AG08396 (cell line): ENCODE measurements at places on chromosomes 2 and 18.

DNA sequence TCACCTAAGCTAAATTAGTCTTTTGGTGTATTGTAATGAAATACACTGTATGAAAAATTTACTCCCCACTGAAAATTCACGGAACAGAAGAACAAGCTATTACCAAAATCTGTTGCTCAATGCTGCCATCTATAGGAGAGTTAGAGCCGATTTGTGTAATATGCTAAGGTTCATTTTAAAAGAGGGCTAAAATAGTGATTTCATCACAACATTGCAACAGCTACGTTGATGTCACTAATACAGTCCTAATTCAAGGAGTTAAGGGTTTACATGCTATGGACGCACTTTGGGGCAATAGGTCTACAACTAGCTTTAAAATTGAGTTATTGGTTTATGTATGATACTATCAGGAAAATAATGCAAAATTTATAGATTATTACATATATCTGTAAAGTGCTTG lies 3.0 kb upstream of the IRS1 start:
- DNase-seq: peak; percentile 61

DNA sequence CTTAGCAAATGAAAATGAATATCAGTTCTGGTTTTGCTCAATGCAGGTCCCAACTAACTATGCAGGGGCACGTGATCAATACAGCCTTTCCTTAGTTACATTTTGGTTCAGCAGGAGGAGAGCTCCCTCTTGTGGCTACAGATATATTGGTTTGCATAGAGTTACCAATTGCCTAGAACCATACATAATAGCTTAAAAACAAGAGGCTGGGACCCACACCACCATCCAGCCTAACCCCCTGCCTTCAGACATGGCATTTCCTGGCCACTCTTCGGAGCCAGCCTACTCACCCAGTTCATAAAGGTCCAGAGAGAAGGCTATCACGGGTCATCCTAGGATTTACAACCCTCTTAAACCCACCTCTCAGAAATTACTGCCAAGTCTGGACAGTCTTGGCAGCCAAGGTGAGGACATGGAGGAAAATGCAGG lies 10.5 kb downstream of the CCDC93 start:
- DNase-seq: peak; percentile 68

GRCh38 chr2:216713691-216714336 lies 18.5 kb upstream of the IGFBP5 start:
- peak; percentile 76 for DNase-seq

- no peak for DNase-seq
These were observed 36.3 kb upstream of the NABP1 start for GRCh38 chr2:191641609-191642008.

GRCh38 chr2:217988014-217988839 lies 14.6 kb downstream of the TNS1 start:
- DNase-seq: no peak

DNA sequence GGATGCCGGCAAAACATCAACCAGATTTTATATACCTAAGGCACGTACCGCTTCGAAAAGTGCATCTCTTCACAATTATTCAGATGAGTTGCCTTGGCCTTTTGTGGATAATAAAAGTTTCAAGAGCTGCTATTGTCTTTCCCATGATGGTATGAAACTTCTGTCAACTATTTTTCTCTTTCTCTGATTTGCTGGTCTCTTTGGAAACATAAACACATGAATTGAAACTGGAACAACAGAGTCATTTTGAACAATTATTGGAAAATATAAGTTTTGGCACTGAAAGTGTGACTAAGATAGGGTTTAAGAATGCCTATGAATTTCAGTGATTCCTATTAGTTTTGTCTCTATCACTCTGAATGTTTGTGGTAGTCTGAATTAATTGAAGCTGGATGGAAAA lies 109.9 kb downstream of the DPP4 start:
- no peak for DNase-seq

- peak; percentile 91 for DNase-seq
These were observed 179.0 kb downstream of the KLHL29 start for GRCh38 chr2:23563673-23564614.

- no peak for DNase-seq
These were observed 326.8 kb downstream of the OSR1 start for GRCh38 chr2:19031642-19032041.

DNA sequence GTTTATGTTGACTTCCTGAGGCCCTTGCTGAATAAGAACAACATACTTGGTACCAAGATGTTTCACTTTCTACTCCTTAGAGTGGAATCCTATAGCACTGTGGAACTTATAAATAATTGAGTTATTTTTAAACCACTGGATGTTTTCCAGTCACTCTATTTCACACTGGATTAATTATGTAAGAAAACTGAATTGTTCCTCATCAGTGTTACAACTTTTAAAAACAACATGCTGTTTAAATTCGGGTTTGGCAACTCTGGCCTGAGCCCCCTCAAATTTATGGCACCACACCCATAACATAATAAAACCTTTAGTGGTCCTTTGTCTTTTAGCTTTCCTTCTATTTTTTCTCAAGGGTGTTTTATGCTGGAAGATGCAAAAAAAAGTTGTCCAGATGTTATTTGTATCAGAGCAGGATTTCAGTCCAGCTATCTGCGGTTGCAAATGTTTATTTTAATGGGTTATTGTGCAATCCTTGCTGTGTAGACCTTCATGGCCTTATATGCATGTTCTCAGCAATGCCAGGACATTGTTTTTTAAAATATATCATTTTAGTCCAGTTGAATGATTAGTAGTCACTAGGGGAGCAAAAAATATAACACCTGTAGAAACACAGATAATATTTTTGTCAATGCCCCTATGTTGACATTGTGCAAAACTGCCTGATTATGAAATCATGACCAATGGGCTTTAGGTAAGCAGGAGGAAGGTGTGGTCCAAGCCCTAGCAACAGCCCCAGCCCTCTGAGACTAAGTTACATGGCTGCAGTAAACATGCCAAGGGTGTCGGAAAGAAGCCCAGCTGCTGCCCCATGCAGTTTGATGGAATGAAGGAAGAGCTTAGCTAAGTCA lies 638.0 kb upstream of the ZEB2 start:
- DNase-seq: peak; percentile 70

DNA sequence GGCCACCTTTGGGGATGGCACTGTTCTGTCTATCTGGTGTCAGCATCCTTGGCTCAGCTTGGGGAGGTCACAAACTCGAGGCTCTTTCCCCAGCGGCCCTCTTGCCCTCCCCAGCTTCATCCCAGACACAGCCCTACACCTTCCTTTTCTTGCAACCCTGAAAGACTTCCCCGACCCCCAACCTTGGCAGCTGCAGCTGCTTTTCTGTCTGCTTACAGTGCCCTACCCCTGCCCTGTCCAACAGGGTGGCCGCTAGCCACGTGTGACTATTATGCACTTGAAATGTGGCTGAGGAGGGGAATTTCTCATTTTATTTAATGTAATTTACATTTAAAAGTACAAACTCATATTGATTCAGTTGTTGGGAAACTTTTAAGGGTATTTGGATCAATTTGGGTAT lies 41.3 kb downstream of the NGEF start:
- DNase-seq: no peak

DNA sequence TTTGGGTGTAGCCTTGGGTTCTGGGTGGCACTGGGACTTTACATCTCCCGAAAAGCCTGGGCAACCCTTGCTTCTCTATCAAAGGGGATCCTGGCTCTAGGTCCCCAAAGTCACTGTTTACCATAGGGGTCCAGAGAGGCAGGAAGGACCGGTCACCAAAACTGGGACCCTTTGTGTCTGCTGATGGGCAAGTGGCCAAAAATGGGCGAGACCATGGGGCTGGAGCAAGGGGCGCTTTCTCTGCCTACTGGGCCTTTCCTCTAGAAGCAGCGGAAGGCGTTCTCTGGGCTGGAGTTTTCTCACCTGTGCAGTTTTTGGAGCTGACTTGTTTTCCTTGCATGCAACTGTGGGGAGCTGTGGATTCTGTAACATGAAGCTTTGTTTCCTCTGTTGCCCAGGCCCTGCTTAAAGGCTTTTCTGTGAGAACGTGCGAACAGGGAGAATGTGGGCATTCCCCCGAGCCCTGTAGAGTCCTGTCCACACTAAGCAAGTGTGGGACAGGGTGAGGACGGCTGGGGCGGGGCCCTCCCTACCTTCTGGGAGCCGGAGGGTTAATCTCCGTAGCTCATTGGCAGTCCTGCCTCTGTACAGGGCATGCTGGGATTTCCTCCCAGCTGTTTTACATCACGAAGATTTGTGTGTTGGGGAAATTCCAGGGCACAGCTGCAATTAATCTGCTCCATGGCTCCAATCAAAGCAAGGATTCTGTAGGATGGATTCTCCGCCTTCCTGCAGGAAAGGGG lies 50.2 kb downstream of the TGOLN2 start:
- DNase-seq: peak; percentile 70

DNA sequence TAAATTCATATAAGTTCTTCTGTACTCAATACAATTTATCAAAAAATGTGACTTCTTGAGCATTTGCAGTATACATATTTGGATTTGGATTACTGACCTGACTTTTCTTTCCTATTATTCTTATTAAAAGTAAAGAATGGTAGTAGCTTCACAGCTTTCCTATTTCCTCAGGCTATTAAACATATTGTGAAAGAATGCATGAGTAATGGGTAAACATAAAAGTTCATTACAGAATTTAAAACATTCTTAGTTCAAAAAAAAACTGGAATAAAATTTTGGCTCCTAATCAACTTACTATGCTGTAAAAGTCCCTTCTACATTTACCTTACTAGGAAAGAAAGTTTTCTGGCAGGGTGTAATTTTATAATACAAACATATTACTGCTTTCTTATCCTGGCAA lies 27.3 kb upstream of the C2orf66 start:
- no peak for DNase-seq

- no peak for DNase-seq
These were observed 23.0 kb upstream of the ACKR3 start for GRCh38 chr2:236546561-236547002.

GRCh38 chr2:223971-224760 lies 39.7 kb downstream of the SH3YL1 start:
- no peak for DNase-seq

- no peak for DNase-seq
These were observed 33.9 kb downstream of the BMP10 start for GRCh38 chr2:68837164-68837860.

- no peak for DNase-seq
These were observed 128.5 kb upstream of the SH3BP4 start for GRCh38 chr2:234823196-234823876.

DNA sequence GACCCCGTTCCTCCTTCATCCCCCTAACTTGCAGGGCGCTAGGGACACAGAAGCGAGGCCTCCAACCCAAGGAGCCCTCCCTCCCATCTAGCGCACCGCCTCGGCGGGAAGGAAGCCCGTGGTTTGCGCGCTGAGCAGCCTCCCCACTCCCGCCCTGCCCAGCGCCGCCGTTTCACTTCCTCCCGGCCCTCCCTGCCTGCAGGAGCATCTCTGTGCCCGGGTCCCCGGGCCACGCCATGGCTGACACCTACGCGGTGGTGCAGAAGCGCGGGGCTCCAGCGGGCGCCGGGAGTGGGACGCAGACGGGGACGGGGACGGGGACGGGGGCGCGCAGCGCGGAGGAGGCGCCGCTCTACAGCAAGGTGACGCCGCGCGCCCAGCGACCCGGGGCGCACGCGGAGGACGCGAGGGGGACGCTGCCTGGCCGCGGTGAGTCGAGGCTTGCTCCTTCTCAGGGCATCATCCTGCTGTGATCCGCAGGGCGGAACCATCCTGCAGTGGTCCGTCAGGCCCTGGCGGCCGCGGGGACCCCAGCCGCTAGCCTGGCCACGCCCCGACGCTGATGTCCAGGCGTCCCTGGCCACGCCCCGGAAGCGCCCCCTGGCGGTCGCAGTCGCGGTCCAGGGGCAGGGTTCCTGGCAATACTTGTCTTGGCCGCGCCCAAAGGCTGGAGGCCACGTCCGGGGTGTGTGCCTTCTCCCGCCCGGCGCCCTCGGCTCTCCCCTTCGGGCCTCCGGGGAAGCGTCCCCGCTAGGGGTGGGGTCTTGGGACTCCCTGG lies 16.4 kb downstream of the PTPN18 start:
- DNase-seq: peak; percentile 95

GRCh38 chr2:180222644-180223043 lies 215.5 kb upstream of the CWC22 start:
- peak; percentile 47 for DNase-seq

DNA sequence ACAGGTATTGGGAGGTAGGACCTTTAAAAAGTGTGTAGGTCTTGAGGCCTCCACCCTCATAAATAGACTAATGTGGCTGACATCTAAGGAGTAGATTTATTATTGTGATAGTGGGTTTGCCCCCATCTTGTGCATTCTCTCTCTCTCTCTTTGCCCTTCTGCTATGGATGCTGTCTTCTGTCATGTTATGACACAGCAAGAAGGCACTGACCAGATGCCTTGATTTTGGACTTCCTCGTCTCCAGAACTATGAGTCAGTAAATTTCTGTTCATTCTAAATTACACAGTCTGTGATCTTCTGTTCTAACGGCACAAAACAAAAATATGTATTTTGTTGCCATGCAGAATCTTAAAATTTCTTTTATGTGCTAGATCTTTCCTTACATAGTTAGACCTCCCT lies 66.9 kb downstream of the ATAD2B start:
- no peak for DNase-seq

GRCh38 chr18:75070625-75071483 lies 138.1 kb downstream of the PTGR3 start:
- DNase-seq: peak; percentile 68

DNA sequence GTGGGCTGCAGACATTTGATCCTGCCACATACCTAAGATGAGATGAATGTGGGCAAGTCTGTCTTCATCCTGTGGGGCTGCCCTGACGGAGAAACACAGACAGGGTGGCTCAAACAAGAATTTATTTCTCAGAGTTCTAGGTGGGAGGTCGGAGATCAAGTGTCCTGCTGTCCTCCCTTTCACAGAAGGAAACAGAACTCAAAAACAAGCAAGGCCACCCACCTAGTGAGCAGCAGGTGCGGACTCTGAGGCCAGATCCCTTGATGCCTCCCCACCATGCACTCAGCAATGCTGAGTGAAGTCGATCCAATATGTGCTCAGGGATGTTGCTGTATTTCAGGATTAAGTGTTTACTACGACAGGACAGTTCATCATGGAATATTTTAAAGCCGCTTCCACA lies 63.0 kb upstream of the SNTG2 start:
- no peak for DNase-seq

GRCh38 chr2:45681675-45682074 lies 30.2 kb downstream of the PRKCE start:
- DNase-seq: peak; percentile 82

- no peak for DNase-seq
These were observed 44.7 kb downstream of the MSTN start for GRCh38 chr2:190017837-190018236.

DNA sequence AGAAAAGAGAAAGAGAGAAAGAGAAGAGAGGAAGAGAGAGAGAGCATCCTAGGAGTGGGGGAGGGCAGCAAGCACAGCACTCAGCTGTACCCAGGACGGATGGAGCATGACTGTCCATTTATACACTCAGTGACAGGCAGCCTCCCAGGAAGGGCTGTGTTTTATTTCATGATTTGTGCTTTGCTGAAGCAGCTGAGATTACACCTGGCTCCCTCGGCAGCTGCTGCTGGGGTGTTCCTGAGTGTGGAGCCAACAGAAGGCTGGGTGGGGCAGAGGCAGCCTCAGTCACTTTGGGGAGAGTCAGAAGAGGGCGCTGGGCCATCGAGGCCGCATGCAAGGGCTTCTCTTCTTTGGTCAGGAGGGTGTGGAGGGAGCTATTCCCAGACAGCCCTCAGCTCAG lies 47.8 kb upstream of the TEX51 start:
- DNase-seq: no peak

- DNase-seq: peak; percentile 52
These were observed 21.8 kb upstream of the GLS start for GRCh38 chr2:190858817-190859216.
